ENCODE measurements at places on chromosomes 6 and 20. TPM values are rescaled to one million over a fixed set of nuclear protein-coding genes. Genes with fewer than 3 reads are reported as not detected.

The ID1 gene
- total RNA-seq: 477 TPM

The SLC22A16 gene
- 10.8 TPM for total RNA-seq

The BMP6 gene
- total RNA-seq: 5.6 TPM

The RSPO3 gene
- total RNA-seq: 23.5 TPM

The GGTLC1 gene
- not detected for total RNA-seq

The JPH2 gene
- total RNA-seq: 72.0 TPM

- no peaks in the 10 kb centered on the region for H3K4me1 ChIP-seq
- H3K4me3 ChIP-seq: no peak overlapping the region
- no peak overlapping the region for H3K27ac ChIP-seq
- no peak for DNase-seq
- H3K27me3 ChIP-seq: no peaks in the 10 kb centered on the region
These were observed 563.5 kb downstream of the GRIK2 start for GRCh38 chr6:101956961-101957360.

DNA sequence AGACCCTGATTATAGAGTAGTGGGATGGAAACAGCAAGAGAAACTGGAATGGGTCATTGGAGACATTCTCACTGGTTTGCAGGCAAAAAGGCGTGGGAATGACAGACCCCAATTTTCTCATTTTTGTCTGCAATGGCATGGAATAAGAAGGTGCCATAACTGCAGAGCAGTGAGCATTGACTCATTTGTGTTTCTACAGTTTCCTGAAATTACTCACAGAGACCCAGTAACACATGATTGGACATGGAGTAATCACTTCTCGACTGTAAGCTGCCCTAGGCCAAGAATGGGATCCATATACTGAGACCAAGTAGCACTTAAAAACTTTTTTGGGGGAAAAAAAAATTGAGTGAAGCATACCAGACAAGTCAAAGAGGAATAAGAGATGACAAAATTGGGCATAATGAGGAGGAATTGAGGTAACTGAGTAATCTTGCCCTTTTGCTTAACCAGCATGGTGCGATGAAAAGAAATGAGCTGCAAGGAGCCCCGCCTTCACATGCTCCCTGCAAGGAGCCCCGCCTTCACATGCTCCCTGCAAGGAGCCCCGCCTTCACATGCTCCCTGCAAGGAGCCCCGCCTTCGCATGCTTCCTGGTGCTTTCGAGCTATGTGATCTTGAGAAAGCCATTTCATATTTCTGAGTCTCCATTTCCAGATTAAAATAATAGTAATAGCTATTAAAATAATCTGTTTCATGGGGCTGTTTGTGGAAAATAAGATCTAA is 44.1 kb downstream of the NHSL1 start:
- H3K36me3 ChIP-seq: no peaks in the 10 kb centered on the region
- H3K4me1 ChIP-seq: no peaks in the 10 kb centered on the region
- DNase-seq: no peak

GRCh38 chr6:27693766-27694546 is 218.2 kb downstream of the OR2B2 start:
- H3K4me3 ChIP-seq: no peak overlapping the region
- H3K27me3 ChIP-seq: peaks cover 6% of the 10 kb centered on the region
- H3K27ac ChIP-seq: no peak overlapping the region
- no peak for DNase-seq
- H3K36me3 ChIP-seq: no peaks in the 10 kb centered on the region

GRCh38 chr6:140644017-140644416 is 1269.6 kb upstream of the CITED2 start:
- no peak overlapping the region for H3K27ac ChIP-seq
- H3K36me3 ChIP-seq: no peaks in the 10 kb centered on the region
- no peak overlapping the region for H3K4me3 ChIP-seq
- no peak for DNase-seq
- H3K27me3 ChIP-seq: no peaks in the 10 kb centered on the region

DNA sequence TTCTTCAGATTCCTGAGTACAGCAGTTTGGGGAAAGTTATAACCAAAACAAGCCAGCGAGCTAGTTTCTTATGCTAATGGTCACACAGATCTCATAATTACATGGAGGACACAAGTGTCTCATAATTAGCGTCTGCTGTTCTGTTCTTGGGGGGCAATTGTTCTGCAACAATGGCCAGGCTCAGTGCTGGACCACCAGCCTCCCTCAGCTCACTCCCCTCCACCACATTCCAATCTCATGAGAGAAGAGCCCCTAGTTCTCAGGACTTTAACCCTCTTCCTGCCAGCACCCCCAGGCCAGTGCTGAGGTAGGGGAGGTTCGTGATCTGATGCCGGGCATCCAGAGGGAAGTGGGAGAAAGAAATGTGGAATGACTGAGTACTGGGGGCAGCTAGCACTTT is 20.2 kb upstream of the TOX2 start:
- no peaks in the 10 kb centered on the region for H3K4me1 ChIP-seq
- H3K4me3 ChIP-seq: no peak overlapping the region
- H3K36me3 ChIP-seq: no peaks in the 10 kb centered on the region
- no peak for DNase-seq
- no peak overlapping the region for H3K27ac ChIP-seq

DNA sequence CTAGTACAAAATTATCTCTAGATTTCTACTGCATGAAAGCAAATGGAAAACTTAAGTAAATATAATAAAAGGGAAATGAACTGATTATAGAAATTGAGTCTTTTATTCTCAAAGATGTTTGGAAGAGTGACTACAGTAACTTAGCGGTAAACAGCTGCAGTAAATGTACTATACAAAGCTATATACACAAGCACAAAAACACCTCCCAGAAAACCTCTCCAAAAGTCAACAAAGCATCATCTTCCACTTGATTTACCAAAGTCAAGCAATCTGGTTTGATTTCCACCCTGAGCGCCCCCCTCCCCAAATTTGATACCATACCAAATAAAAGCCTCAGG is 142.1 kb upstream of the SHLD1 start:
- H3K27ac ChIP-seq: no peak overlapping the region
- H3K27me3 ChIP-seq: no peaks in the 10 kb centered on the region
- no peaks in the 10 kb centered on the region for H3K4me1 ChIP-seq
- H3K4me3 ChIP-seq: no peak overlapping the region
- no peaks in the 10 kb centered on the region for H3K36me3 ChIP-seq

- H3K36me3 ChIP-seq: no peaks in the 10 kb centered on the region
- no peaks in the 10 kb centered on the region for H3K27me3 ChIP-seq
- no peak for DNase-seq
These were observed 113.5 kb downstream of the SLC22A3 start for GRCh38 chr6:160461641-160462040.

DNA sequence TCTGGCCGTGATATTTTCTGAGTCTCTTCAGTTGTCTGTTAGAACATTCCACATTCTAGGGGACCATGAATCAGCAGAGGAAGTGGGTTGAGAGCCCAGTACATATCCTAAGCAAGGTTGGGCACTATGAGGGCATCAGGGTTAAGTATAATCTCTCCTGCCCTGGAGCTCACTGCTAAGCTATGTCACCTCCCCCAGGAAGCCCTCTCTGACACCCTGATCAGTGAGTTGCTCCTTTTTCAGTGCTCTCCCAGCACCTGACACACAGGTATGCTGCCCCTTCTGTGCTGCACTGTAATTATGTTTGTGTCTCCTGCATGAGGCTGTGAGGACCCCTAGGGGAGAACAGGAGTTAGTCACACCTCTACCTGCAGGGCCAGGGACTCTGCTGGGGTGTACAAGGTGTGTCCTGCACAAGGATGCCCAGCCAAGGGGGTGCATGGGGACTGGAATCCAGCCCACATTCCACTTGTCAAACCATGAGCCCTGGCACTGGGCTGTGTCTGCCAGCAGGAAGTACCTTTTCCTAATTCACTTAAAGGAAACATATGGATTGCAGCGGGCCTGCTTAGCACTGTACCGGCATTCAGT is 3.9 kb downstream of the RAB44 start:
- no peaks in the 10 kb centered on the region for H3K36me3 ChIP-seq
- no peaks in the 10 kb centered on the region for H3K27me3 ChIP-seq
- no peak overlapping the region for H3K27ac ChIP-seq
- no peak for DNase-seq
- no peaks in the 10 kb centered on the region for H3K4me1 ChIP-seq

GRCh38 chr20:40110311-40110831 is 578.7 kb downstream of the MAFB start:
- no peak overlapping the region for H3K4me3 ChIP-seq
- no peaks in the 10 kb centered on the region for H3K4me1 ChIP-seq
- no peaks in the 10 kb centered on the region for H3K36me3 ChIP-seq
- no peaks in the 10 kb centered on the region for H3K27me3 ChIP-seq

DNA sequence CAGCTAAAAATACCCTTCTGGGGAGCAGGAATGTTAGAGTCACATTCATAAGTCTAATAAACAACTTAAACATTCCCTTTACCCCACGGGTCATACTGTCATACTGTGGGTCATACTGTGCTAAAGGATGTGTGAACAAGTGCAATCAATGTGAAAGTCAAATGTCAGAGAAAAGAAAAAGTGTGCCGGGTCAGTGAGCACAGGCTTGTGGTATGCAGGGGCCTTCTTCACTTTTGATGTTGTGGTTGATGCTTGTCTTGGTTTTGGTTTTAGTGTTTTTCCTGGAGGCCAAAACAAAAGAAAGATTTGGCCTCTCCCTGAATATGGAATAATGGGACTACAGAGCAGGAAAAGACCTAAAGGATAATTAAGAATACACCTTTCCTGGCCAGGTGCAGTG is 267.9 kb upstream of the PLN start:
- no peak overlapping the region for H3K27ac ChIP-seq
- no peak for DNase-seq
- H3K4me3 ChIP-seq: no peak overlapping the region
- H3K36me3 ChIP-seq: no peaks in the 10 kb centered on the region

DNA sequence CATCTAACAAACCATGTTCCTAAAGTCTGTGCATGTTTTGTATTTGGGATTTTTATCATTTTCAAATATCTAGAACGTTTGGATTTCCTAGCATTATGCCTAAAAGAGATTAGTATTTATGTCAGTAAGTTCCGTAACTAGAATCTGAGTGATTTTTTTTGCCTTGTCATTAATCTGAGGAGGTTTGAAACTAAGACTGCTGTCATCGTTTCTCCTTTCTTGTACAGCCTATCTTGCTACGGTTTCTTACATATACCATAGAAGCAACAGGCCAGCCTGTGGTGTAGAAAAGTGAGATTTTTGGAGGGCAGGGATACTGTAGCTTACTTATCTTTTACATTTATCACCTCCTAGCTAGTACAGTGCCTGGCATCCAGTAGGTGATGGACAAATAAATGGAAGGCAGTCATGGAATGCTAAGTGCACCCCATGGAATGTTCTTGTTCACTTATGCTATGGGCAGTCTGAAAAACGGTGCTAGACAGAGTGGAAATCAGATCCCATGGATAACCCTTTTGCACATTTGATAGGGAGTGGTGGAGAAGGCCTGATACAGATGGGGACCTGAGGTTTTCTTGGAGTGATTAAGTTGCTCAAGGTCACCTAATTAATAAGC is 93.9 kb downstream of the ARID1B start:
- no peak for DNase-seq
- no peaks in the 10 kb centered on the region for H3K4me1 ChIP-seq
- H3K27ac ChIP-seq: no peak overlapping the region

- no peaks in the 10 kb centered on the region for H3K27me3 ChIP-seq
- no peaks in the 10 kb centered on the region for H3K36me3 ChIP-seq
- H3K4me3 ChIP-seq: no peak overlapping the region
- no peak for DNase-seq
These were observed 135.6 kb upstream of the SLC22A23 start for GRCh38 chr6:3592371-3592941.

- no peaks in the 10 kb centered on the region for H3K27me3 ChIP-seq
- H3K36me3 ChIP-seq: no peaks in the 10 kb centered on the region
These were observed 55.8 kb downstream of the ERMARD start for GRCh38 chr6:169807229-169807628.

- no peak overlapping the region for H3K4me3 ChIP-seq
- no peaks in the 10 kb centered on the region for H3K36me3 ChIP-seq
- H3K4me1 ChIP-seq: no peaks in the 10 kb centered on the region
- H3K27me3 ChIP-seq: no peaks in the 10 kb centered on the region
- no peak for DNase-seq
These were observed 769.1 kb downstream of the QKI start for GRCh38 chr6:164183556-164184123.
